GM13976 (cell line): ENCODE measurements at places on chromosomes 2 and 18.

DNA sequence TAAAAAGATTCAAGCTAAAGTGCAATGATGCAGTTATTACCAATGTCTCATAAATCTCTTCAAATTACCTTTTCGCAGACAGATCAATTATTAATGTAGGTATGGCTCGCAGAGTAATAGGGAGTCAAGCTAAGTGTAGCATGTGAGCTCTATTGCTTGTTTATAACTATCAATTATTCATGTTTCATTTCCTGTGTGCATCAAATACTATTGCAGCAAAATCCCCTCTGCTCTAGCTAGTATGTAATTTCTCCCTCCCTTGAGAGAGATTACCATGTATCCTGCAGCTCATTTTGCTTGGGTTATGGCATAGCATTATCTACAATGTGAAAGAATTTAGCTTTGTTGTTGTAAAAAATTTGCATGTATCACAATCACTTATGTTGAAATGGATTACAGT is 65.6 kb upstream of the SCN1A start:
- no peak for DNase-seq

- DNase-seq: no peak
Measured at GRCh38 chr18:22109535-22109934, 59.9 kb upstream of the GATA6 start.

GRCh38 chr2:129708221-129708967 is 271.1 kb upstream of the RAB6C start:
- no peak for DNase-seq

- peak; percentile 63 for DNase-seq
Measured at GRCh38 chr2:142865924-142866323, 11.5 kb upstream of the KYNU start.

GRCh38 chr2:127735537-127736399 is 34.5 kb downstream of the SFT2D3 start:
- DNase-seq: no peak

GRCh38 chr2:161243905-161244304 is 64.3 kb upstream of the PSMD14 start:
- DNase-seq: no peak

- no peak for DNase-seq
Measured at GRCh38 chr2:109466674-109467575, 146.8 kb downstream of the SEPTIN10 start.

GRCh38 chr2:229429589-229429988 is 158.5 kb upstream of the PID1 start:
- DNase-seq: no peak

DNA sequence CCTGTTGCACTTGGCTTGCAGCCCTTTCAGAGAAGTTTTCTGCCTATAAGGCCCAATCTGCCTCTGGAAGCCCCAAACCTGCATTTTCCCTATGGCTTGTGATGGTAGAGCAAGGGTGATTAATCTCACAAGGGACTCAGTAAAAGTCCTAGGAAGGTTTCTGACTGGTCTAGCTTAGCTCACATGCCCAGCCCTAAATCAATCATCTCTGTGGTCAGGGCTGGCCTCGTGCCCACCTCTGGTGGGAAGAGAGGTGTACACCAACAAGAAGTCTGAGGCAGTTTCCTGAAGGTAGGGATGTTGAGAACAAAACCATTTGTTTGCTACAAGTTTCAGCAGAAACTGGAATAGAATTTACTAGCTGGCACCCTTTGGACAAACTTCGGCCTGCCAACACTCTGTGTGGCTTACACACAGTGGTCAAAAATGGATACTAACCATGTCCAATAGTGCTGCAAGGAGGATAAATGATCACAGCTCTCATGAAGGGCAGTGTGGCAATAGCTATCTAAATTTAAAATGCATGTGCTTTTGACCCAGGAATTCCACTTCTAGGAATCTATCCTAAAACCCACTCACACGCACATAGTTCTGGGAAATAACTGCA is 96.4 kb downstream of the EN1 start:
- DNase-seq: no peak

DNA sequence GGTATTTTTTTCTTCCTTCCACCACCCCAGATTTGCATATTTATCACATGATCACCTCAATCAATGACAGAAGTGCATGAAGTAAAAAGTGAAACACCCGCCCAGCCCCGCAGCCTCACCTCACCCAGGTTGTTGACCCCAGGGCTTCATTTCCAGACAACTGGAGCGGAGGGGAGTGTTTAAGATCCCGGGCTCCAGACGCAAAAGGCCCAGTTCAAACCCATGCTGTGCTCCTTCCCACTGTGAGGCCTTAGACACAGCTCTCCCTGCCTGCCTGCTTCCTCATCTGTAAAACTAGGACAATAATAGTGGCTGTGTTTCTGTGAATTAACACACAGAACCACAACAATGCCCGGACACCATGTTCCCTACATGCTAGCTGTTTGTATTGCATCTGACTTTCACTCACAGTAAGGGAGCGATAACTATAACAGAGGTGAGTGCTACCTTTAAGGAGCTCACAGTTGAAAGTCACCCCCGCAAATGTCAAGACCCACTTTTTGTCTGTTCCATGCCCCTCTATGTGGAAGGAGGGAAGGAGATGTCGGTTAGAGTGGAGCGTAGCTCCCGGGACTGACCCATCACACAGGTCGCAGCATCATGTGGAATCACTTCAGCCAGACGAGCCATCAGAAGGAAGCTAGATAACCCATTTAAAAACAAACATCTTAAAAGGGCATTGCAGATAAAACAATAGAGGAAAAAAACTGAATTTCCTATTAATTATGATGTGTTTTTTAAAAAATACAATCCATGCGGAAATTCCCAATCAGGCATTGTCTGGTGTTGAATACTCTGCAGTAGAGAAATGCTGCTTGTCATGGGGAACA is 77.5 kb upstream of the DAPL1 start:
- no peak for DNase-seq

GRCh38 chr18:32349728-32350395 is 120.8 kb downstream of the GAREM1 start:
- DNase-seq: no peak

- DNase-seq: no peak
Measured at GRCh38 chr18:37584952-37585695, 19.5 kb upstream of the CELF4 start.

DNA sequence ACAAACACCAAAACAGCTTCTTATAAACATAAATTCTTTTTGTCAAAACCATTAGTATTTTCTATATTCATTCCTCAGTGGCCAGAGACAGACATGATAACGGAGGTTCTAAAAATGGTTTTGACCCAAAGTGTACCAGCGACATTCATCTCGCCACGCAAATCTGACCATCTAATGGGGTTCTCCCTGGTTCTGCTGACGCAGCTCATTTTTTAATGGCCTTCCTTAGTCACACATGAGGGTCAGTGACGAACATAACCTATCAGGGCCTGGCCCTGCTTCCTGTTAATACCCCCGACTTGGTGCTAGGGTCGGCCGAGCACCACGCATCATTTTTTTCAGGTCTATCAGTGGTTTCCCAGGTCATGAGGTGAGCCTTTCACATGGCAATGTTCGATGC is 45.9 kb upstream of the ARL4C start:
- DNase-seq: no peak

DNA sequence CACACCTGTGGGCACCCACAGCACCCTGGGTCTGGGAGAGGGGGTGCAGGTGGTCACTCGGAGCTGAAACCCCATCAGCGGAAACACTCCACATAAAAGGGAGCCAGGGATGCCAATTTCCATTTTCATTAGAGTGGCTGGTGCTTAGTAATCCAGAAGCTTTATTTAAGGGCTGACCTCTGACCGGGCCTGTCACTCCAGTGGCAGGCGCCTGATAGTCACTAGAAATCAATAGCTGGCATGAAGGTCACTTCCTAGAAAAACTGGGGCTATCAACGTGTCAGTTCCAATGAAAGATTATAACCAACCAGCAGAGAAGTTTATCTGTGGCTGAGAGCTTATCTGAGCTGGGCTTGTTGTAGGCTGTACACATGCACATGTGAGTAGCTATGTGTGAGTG is 333.7 kb upstream of the SKOR2 start:
- no peak for DNase-seq

- DNase-seq: no peak
Measured at GRCh38 chr2:8628179-8628865, 53.5 kb upstream of the ID2 start.

GRCh38 chr2:172709566-172710291 is 25.9 kb upstream of the RAPGEF4 start:
- DNase-seq: no peak
